Natural killer cell (primary cell): ENCODE measurements at places on chromosomes 12 and 14.

DNA sequence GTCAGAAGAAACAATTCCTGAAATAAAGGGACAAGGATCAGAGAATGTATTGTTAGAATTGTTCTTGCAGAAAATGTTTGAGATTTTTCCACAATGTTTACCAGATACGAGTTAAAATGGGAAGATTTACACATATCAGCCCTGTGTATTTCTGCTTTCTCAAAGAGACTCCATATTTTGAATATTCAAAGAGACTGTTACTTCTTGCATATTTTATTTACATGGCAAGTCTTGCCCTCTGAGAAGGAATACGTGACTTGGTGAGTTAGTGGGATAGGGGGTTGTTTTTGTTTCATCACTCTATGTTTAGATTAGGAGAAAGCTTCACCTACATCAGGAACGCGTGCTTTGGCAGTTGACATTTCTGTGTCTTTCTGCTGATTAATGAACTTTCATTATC is 56.1 kb upstream of the ZDHHC17 start:
- no peak for DNase-seq
- no peak overlapping the region for H3K4me3 ChIP-seq
- H3K36me3 ChIP-seq, result no peaks in the 10 kb centered on the region
- no peaks in the 10 kb centered on the region for H3K4me1 ChIP-seq

DNA sequence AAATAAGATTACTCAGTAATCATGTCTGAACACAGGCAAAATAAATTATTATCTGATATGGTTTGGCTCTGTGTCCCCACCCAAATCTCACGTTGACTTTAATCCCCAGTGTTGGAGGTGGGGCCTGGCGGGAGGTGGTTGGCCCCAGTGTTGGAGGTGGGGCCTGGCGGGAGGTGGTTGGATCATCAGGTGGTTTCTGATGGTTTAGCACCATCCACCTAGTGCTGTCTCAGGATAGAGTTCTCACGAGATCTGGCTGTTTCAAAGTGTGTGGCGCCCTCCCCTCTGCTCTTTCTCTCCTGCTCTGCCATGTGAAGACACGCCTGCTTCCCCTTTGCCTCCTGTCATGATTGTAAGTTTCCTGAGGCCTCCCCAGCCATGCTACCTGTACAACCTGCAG is 18.1 kb downstream of the DHRS2 start:
- peak overlapping the region; percentile 22 for H3K27ac ChIP-seq
- H3K27me3 ChIP-seq, result no peaks in the 10 kb centered on the region
- no peak for DNase-seq
- no peak overlapping the region for H3K4me3 ChIP-seq

DNA sequence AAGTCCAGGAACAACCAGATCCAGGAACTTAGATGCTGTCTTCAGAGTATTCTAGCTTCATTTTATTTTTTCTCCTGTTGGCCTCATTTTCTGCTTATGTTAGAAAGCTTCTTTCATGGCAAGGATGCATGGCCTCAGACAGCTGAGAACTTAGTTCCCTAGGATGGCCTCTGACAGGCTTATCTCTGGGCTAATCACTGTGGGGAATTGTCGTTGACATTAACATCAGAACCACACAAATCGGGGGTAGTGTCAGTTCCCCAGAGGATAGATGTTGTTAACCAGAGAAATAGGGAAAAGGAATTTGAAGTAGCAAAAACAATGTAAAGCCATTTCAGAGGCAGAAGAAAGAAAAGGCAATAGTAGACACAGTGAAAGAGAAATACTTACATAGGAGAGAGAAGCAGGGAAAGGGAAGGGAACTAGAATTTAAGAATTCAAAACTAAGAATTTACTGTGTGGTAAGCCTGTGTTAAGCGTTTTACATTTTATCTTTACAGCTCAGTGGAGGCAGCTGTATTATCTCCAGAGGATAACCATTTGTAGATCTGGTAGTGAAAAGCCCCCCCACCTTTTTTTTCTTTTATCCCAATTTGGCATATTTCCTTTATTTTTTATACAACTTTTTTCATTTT is 21.8 kb downstream of the FUT8 start:
- H3K27me3 ChIP-seq, result no peaks in the 10 kb centered on the region
- H3K27ac ChIP-seq, result no peak overlapping the region
- no peaks in the 10 kb centered on the region for H3K36me3 ChIP-seq
- no peak overlapping the region for H3K4me3 ChIP-seq

DNA sequence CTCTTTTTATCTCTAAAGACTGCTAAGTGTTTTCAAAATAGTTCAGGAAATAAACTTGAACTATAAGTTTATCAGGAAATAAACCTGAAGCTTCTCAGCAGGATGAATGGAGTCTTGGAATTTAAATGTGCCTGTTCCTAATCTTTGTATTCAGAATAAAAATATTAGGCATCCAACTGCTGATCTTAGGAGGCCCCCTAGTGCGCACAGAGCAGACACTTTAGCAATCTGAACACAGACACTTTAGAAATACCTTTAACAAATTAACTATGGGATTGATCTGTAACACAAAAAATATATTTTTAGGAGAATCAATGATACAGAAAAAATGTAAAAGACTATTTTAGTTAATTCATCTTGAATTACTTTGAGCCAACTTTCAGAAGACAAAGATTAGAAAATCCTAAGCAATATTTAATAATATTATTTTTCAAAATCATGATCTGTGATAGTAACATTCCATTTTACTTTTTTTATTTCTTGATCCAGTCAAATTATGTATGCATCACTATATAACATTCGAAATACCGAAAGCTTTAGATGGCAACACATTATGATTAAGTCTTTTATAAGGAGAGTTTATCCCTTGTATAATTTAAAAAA is 80.9 kb downstream of the SLC41A2 start:
- H3K36me3 ChIP-seq, result no peaks in the 10 kb centered on the region
- H3K27ac ChIP-seq, result no peak overlapping the region
- no peak for DNase-seq
- H3K4me1 ChIP-seq, result no peaks in the 10 kb centered on the region
- H3K4me3 ChIP-seq, result no peak overlapping the region

GRCh38 chr12:7747246-7747645 is at the start of gene CLEC4C:
Gene CLEC4C, minus strand, starts transcription at chr12:7747375. Its CDS starts 27 bp downstream, at chr12:7747348.
- peaks cover 10% of the 10 kb centered on the region for H3K4me1 ChIP-seq
- no peaks in the 10 kb centered on the region for H3K36me3 ChIP-seq
- DNase-seq, result no peak
- H3K27ac ChIP-seq, result no peak within 1 kb of the TSS

DNA sequence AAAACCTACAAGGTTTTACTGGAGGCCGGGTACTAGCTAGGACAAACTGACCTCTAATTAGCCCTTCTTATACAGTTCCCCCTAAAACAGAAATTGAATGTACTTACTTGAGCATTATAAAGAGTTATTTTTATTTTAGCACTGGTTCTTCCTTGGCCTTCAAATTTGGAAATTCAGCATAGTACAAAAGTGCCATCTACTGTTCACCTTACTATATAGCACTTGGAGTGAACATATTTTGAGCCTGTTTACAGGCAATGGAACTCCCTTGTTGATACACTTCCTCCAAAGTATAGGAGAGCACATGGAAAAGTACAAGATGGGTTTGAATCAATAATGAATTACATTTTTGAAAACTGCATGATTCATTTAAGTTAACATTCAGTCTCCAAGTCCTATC is 3.9 kb upstream of the POC1B start:
- H3K36me3 ChIP-seq, result no peaks in the 10 kb centered on the region
- H3K27ac ChIP-seq, result no peak overlapping the region
- H3K4me1 ChIP-seq, result no peaks in the 10 kb centered on the region

DNA sequence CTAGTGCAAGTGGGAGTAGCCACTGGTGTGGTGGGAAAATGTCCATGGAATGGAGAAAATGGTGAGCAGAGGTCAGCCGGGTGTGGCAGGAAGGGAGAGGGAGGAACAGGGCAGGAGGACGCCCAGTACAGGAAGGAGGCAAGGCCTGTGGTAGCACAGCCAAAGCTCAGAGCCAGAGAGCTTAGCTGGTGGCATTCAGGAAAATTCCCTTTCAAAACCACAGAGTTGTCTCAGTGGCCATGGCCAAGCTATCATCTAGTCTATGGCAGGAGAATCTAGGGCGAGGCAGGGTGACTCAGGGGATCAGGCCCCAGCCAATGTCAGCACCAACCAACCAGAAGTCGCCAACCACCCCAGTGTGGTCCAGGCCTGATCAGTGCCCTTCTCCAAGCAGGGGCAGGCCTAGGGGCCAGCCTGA is 67.7 kb upstream of the DDX11 start:
- H3K4me3 ChIP-seq, result no peak overlapping the region
- no peaks in the 10 kb centered on the region for H3K27me3 ChIP-seq
- H3K36me3 ChIP-seq, result no peaks in the 10 kb centered on the region
- H3K27ac ChIP-seq, result no peak overlapping the region

GRCh38 chr12:6699989-6700645 is 498 bp downstream of the PIANP start:
- H3K4me1 ChIP-seq, result peaks cover 24% of the 10 kb centered on the region
- no peak for DNase-seq
- no peak overlapping the region for H3K4me3 ChIP-seq
- peaks cover 26% of the 10 kb centered on the region for H3K27me3 ChIP-seq

- H3K27me3 ChIP-seq, result no peaks in the 10 kb centered on the region
- H3K27ac ChIP-seq, result no peak overlapping the region
- no peak for DNase-seq
Measured at GRCh38 chr12:51900323-51900889, 6.9 kb upstream of the ACVRL1 start.

- no peaks in the 10 kb centered on the region for H3K36me3 ChIP-seq
- H3K27me3 ChIP-seq, result no peaks in the 10 kb centered on the region
- no peak overlapping the region for H3K27ac ChIP-seq
- DNase-seq, result no peak
- H3K4me3 ChIP-seq, result no peak overlapping the region
Measured at GRCh38 chr12:61538951-61539350, 721.3 kb upstream of the USP15 start.

DNA sequence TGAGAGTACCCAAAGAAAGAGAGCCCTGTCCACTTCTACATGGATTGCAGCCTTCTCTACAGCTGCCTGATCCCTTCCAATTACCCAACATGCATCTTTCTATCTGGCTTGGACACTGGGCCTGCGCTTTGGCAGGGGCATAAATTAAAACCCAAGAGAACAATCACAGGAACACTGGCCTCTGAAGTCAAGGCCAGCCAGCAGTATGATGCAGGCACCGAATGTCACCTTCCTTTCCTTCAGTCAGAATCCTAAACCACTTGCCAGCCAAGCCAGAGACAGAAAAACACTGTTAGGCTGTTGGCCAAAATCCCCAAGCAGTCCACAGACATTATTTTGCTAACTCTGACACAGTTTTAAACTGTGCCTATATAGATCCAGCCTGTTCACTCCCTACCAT is 113.7 kb downstream of the DUSP6 start:
- H3K27ac ChIP-seq, result no peak overlapping the region
- peaks cover 7% of the 10 kb centered on the region for H3K4me1 ChIP-seq
- no peak for DNase-seq

GRCh38 chr14:50677527-50678063 is 9.5 kb upstream of the SAV1 start:
- no peaks in the 10 kb centered on the region for H3K36me3 ChIP-seq
- no peak overlapping the region for H3K4me3 ChIP-seq
- no peak for DNase-seq
- H3K4me1 ChIP-seq, result no peaks in the 10 kb centered on the region
- H3K27me3 ChIP-seq, result no peaks in the 10 kb centered on the region

DNA sequence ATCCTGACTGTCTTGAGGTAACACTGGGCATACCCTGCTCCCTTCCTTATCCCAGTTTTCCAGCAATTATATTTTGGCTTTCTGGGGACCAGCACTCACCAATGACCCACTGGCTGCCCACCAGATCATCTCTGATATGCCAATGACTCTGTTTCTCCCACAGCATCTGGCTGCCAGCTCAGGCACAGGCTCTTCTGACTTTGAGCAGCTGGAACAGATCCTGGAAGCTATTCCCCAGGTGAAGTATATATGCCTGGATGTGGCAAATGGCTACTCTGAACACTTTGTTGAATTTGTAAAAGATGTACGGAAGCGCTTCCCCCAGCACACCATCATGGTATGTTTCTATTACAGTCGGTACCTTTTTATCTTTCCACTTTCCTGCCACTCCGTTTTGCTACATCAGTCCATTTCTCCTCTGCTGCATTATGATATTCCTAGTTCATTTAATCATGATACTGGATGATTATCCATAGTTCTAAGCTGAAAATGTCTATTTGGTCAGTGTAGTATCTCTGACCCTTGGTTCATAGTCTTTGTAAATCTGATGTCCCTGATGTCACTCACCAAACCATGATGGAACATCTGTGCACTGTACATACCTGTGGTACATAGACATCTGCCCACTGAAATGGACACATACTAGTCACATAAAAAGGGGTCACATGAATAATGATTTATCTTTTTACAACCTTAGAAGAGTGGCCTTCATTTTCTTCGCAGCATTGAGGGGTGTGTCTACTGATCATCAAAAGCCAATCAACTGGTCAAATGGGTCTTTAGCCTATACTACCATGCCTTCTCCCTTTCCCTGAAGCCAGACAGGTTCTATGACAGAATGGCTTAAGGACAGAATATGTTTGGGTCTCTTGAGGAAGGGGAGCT is 3.3 kb downstream of the GMPR2 start:
- H3K27ac ChIP-seq, result no peak overlapping the region
- H3K4me3 ChIP-seq, result no peak overlapping the region
- no peak for DNase-seq
- H3K4me1 ChIP-seq, result peaks cover 33% of the 10 kb centered on the region
- peaks cover 65% of the 10 kb centered on the region for H3K36me3 ChIP-seq
